Iris pigment epithelial cell (primary cell): ENCODE measurements at places on chromosomes 7 and 10.

DNA sequence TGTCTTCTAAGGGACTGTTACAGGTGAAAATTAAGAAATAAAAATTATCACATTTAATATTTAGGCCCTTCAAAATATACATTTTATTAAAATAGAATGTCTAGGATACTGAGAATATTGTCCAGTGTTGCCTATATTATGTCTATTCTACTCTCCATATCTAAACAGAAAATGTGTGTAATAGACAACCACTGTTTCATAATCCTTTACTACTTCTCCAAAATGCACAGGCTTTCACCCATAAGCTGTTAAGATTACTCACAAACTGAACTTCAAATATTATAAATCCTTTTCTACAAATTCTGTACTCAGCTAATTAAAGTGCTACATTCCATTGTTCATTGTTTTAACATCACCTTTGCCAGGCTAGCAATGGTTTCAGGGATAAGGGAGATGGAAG, 56.7 kb upstream of the TFEC start:
- no peak for DNase-seq

DNA sequence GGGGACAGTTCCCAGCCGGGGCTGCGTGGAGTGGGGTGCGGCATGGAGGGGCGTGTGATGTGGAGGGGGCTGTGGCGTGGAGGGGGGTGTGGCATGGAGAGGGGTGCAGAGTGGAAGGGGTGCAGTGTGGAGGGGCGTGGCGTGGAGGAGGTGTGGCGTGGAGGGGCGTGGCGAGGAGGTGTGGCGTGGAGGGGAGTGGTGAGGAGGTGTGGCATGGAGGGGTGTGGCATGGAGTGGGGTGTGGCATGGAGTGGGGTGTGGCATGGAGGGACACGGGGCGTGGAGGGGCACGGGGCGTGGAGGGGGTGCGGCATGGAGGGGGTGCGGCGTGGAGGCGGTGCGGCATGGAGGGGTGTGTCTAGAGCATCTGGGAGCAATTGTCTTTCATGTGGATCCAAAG, 33.6 kb downstream of the NKX6-2 start:
- no peak for DNase-seq

- no peak for DNase-seq
Observed at GRCh38 chr10:129325893-129326292, 141.1 kb upstream of the MGMT start.

- DNase-seq: no peak
Observed at GRCh38 chr10:21797984-21798765, 205.4 kb downstream of the DNAJC1 start.

GRCh38 chr10:112336556-112337201, 37.2 kb upstream of the ACSL5 start:
- no peak for DNase-seq

- DNase-seq: peak; percentile 28
Observed at GRCh38 chr7:90595342-90595800, 750 bp upstream of the CDK14 start.

DNA sequence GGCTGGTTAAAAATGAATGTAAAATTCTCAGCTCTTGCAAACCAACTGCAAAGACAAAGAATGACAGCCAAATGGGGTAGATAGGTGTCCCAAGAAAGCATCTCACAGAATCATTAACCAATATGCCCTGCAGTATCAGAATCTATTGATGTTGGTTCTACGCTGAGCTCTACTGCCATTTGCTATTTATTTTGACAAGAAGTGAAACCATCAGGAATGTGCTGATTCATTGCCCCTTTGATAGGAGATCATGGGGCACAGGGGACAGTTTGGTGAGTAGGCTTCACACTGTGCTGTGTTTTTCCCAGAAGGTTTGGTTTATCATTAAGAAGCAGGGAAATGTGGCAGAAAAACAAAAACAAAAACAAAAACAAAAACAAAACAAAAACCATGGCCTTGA, 19.4 kb upstream of the CDC14C start:
- peak; percentile 4 for DNase-seq

GRCh38 chr10:44779511-44779910, 131.6 kb upstream of the TMEM72 start:
- no peak for DNase-seq

GRCh38 chr7:101547022-101547915, 81.8 kb downstream of the MYL10 start:
- no peak for DNase-seq
